ENCODE measurements at places on chromosomes 16 and 17. TPM values are rescaled to one million over a fixed set of nuclear protein-coding genes. Genes with fewer than 3 reads are reported as not detected.

- no peaks in the 10 kb centered on the region for H3K27me3 ChIP-seq
- H3K27ac ChIP-seq = peak overlapping the region; percentile 55
- DNase-seq = peak; percentile 81
- no peaks in the 10 kb centered on the region for H3K36me3 ChIP-seq
- peak overlapping the region; percentile 72 for H3K4me3 ChIP-seq
These were observed 496 bp downstream of the EZH1 start for GRCh38 chr17:42744283-42744805.

- H3K27ac ChIP-seq = no peak overlapping the region
- DNase-seq = no peak
These were observed 1.1 kb downstream of the LRRC36 start for GRCh38 chr16:67327743-67328142.

DNA sequence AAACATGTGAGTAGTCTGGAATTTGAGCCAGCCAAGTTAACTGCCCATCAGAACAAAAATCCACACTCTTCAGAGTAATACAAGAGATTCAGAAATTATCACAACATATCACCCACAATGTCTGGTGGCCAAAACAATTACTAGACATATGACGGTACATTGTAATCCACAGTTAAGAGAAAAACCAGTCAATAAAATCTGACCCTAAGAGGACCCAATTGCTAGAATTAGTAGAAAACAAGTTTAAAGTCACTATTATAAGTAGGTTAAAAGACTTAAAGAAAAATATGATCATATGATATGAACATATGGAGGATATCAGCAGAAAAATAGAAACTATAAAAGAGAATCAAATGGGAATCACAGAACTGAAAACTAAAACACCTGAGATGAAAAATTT, 15.8 kb downstream of the CMTR2 start:
- no peak overlapping the region for H3K4me3 ChIP-seq
- H3K36me3 ChIP-seq = no peaks in the 10 kb centered on the region
- DNase-seq = no peak
- no peak overlapping the region for H3K27ac ChIP-seq
- no peaks in the 10 kb centered on the region for H3K27me3 ChIP-seq

KRTAP9-4 gene
- total RNA-seq = not detected

- H3K27ac ChIP-seq = peak overlapping the region; percentile 75
- H3K4me3 ChIP-seq = no peak overlapping the region
- DNase-seq = peak; percentile 85
- H3K4me1 ChIP-seq = peaks cover 16% of the 10 kb centered on the region
- H3K27me3 ChIP-seq = no peaks in the 10 kb centered on the region
These were observed 78.4 kb downstream of the KATNIP start for GRCh38 chr16:27628241-27628942.

GRCh38 chr16:89864527-89864820, 8.9 kb upstream of the TCF25 start:
- no peaks in the 10 kb centered on the region for H3K36me3 ChIP-seq
- no peak overlapping the region for H3K27ac ChIP-seq
- peaks cover 14% of the 10 kb centered on the region for H3K4me1 ChIP-seq

SLC38A8 gene
- total RNA-seq = not detected

DNA sequence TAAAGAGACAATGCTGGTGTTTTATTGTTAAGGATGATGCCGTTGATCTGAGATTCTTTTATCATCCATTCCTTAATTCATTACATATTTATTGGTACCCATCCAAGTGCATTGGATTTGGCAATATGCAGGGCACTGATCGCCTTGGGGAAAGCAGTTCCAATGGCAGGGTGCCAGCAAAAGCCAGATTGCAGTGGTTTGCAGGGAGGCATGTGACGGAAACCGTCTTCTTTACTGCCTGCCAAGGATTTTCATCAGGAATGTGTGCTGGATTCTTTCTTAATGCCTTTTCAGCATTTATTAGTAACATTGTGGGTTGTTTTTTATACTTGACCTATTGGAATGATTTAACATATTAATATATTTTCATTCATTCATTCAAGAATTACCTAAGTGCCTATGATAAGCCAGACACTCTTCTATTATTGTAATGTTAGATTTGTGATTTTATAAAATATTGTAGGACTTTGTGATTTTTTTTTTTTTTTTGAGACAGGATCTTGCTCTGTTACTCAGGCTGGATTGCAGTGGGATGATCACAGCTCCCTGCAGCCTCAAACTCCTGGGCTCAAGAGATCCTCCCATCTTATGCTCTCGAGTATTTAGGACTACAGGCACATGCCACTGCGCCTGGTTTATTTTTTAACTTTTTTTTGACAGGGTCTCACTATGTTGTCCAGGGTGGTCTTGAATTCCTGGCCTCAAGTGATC, 93.4 kb upstream of the TNRC6A start:
- H3K4me3 ChIP-seq = no peak overlapping the region
- DNase-seq = peak; percentile 77
- H3K36me3 ChIP-seq = no peaks in the 10 kb centered on the region
- H3K27me3 ChIP-seq = no peaks in the 10 kb centered on the region

DNA sequence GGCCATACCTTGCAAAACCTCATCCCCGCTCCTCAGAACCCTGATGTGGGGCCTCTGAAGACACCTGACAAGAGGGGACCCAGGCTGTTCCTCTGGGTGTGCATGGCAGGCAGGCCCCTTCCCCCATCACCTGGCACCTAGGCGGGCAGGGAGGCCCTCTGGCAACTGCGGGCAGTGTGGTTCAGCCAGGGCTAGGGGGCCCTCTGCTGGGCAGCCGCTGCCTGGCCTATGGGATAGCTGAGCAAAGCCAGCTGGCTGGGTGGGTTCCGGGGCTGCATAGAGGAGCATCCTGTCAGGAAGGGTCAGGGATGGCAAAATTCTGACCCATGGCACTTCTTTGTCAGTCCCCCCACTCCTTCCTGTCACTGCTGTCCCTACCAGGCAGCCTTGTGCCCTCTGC, 228.7 kb upstream of the ASIC2 start:
- peaks cover 3% of the 10 kb centered on the region for H3K27me3 ChIP-seq
- no peak overlapping the region for H3K4me3 ChIP-seq
- H3K27ac ChIP-seq = no peak overlapping the region
- H3K36me3 ChIP-seq = no peaks in the 10 kb centered on the region
- peak; percentile 39 for DNase-seq
- no peaks in the 10 kb centered on the region for H3K4me1 ChIP-seq

GRCh38 chr16:49588729-49589384, 215.3 kb downstream of the C16orf78 start:
- DNase-seq = peak; percentile 71
- no peak overlapping the region for H3K4me3 ChIP-seq
- peaks cover 13% of the 10 kb centered on the region for H3K4me1 ChIP-seq
- H3K27ac ChIP-seq = peak overlapping the region; percentile 23
- H3K27me3 ChIP-seq = no peaks in the 10 kb centered on the region
- H3K36me3 ChIP-seq = no peaks in the 10 kb centered on the region

DNA sequence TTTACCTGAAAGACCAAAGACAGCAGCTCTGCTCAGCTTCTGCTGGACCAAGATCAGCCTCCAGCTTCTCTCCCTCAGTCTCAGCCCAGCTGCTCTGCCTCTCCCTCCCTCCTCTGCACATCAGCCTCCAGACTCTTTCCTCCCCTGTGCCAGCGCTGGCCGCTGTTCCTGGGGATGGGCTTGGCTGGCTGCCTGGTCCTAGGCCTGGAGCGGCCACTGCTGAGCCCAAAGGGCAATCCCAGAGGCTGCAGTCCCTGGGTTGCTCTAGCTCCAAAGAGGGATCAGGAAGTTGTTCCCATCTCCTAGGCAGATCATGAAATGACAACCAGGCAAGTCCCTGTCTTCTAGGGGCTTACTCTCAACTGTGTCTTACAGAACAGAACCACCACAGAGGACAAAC, 31.3 kb downstream of the DCUN1D3 start:
- no peaks in the 10 kb centered on the region for H3K27me3 ChIP-seq
- no peak overlapping the region for H3K27ac ChIP-seq
- H3K36me3 ChIP-seq = no peaks in the 10 kb centered on the region
- DNase-seq = peak; percentile 42
- no peak overlapping the region for H3K4me3 ChIP-seq

DNA sequence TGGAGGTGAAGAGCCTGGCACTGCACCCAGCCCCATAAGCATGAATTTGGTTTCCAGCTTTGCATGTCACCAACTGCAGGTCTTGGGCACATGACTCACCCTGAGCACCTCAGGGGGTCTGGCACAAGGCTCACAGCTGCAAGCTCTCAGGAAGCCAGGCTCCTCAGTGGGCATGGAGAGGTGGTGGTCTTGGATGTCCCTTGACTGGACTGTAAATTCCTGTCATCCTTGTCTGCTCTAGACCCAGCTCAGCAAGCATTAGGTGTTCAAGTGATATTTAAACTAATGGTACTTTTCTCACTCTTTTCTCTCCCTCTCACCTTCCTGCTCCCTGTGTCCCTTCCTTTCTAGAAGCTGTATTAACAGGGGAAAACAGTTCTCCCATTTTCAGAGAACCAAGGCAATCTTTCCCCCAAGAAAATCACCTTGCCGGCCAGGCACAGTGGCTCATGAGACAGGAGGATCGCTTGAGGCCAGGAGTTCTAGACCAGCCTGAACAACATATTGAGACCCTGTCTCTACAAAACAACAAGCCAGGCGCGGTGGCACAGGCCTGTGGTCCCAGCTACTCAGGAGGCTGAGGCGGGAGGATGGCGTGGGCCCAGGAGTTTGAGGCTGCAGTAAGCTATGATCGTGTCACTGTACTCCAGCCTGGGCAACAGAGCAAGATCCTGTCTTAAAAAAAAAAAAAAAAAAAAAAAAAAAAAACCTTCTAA, 5.1 kb upstream of the KIFC3 start:
- H3K4me3 ChIP-seq = no peak overlapping the region
- no peaks in the 10 kb centered on the region for H3K36me3 ChIP-seq
- peaks cover 45% of the 10 kb centered on the region for H3K4me1 ChIP-seq

GRCh38 chr17:50096092-50096491, 941 bp downstream of the PDK2 start:
- H3K4me1 ChIP-seq = peaks cover 2% of the 10 kb centered on the region
- H3K4me3 ChIP-seq = peak overlapping the region; percentile 68
- H3K27me3 ChIP-seq = no peaks in the 10 kb centered on the region
- H3K27ac ChIP-seq = no peak overlapping the region
- H3K36me3 ChIP-seq = no peaks in the 10 kb centered on the region

DNA sequence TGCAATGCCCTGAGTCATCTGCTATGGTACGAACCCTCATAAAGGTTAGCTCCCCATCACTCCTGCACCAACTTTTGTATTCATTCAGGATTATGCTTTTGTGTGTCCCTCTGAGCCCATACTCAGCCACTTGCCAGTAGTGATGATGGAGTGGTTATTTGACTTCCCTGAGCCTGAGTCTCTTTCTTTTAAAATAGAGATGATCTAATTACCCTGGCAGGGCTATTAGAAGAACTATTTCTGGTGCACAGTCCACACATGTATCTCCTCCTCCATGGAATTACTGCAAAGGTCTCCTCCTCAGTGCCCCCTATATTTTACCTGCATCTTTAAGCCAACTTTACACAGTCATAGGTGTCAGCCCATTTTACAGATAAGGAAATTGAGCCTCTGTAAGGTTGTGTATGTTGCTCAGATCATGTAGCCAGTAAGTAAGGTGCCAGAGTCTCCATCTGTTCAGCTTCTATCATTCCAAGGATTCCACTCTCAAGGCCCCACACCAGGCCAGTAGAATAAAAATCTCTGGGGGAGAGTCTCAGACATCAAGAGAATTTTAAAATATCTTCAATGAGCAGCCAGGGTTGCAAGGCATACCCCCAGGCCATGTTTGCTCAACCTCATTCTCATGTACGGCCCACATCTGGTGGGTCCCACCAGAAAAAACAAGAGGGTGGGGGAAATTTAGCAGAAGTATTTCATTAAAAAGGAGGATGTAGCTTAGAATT, 333.7 kb upstream of the HSBP1 start:
- H3K27me3 ChIP-seq = no peaks in the 10 kb centered on the region
- no peaks in the 10 kb centered on the region for H3K4me1 ChIP-seq
- no peak overlapping the region for H3K27ac ChIP-seq

FTO gene
- 129 TPM for total RNA-seq

GRCh38 chr16:49362230-49362629, 11.4 kb upstream of the C16orf78 start:
- H3K27me3 ChIP-seq = no peaks in the 10 kb centered on the region
- peaks cover 11% of the 10 kb centered on the region for H3K4me1 ChIP-seq
- no peaks in the 10 kb centered on the region for H3K36me3 ChIP-seq
